ENCODE measurements at places on chromosomes 7 and 10.

- no peak for DNase-seq
Measured at GRCh38 chr7:19375976-19376375, 230.8 kb upstream of the FERD3L start.

DNA sequence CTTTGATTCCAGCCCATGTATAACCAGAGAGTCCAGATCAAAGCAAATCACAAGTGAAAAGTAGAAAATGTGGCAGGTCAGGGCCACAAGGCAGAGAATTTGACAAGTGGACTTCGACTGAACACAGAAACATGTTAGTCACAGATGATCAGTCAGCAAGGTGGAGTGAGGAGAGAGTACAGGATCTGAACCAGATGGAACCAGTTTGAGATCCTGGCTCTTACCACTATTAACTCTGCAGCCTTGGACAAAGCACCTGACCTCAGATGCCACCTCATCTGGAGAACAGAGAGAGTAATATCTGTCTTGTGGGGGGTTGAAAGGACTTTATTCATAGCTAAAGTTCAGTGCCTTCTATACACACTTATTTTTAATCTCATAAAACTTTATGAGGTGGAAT, 4.4 kb downstream of the MRLN start:
- DNase-seq, result no peak

- no peak for DNase-seq
Measured at GRCh38 chr10:62794306-62794705, 10.2 kb upstream of the ADO start.

DNA sequence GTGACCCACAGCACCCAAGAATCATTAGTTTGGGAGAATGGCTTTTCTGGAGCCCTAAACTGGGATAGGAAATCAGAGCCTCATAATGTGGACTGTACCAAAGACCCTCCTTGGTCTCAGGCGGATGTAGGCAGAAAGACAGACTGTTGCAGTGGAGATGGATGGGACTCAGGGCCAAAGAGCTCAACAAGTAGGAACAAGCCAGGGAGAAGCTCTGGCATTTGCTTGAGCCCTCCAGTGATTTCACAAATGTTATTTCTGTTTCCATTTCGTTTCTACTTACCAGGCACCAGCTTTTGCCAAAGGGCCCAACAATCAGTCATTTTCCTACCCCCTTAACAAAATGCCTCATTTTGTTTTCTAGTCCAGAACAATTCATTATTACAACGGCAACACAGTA, 762.7 kb downstream of the KCNMA1 start:
- no peak for DNase-seq

- no peak for DNase-seq
Measured at GRCh38 chr10:24908793-24909423, 43.5 kb downstream of the PRTFDC1 start.

GRCh38 chr7:77406421-77406820, 9.7 kb downstream of the GSAP start:
- DNase-seq, result no peak

- no peak for DNase-seq
Measured at GRCh38 chr10:13936826-13937225, 350.1 kb downstream of the PRPF18 start.

DNA sequence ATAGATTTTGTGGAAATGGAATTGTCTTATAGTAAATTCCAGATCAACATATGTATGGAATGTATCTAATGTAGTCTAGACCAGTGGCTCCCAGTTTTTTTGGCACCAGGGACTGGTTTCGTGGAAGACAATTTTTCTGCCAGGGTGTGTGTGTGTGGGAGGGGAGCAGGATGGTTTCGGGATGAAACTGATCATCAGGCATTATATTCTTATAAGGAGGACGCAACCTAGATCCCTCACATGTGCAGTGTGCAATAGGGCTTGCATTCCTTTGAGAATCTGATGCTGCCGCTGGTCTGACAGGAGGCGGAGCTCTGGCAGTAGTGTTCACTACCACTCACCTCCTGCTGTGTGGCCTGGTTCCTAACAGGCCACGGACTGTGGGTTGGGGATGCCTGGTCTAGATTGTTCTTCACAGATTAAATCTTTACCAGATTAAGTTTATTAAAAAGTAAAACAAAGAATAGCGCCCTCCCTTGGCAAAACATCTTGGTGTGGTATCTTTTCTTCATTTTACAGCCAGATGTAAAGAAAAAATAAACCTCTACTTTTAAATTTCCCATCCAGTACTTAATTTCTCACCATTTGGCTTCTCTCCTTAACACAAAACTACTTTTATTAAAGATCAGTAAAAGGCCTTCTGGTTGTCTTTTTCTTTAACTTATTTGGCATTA, 48.4 kb downstream of the SEPTIN7 start:
- no peak for DNase-seq

DNA sequence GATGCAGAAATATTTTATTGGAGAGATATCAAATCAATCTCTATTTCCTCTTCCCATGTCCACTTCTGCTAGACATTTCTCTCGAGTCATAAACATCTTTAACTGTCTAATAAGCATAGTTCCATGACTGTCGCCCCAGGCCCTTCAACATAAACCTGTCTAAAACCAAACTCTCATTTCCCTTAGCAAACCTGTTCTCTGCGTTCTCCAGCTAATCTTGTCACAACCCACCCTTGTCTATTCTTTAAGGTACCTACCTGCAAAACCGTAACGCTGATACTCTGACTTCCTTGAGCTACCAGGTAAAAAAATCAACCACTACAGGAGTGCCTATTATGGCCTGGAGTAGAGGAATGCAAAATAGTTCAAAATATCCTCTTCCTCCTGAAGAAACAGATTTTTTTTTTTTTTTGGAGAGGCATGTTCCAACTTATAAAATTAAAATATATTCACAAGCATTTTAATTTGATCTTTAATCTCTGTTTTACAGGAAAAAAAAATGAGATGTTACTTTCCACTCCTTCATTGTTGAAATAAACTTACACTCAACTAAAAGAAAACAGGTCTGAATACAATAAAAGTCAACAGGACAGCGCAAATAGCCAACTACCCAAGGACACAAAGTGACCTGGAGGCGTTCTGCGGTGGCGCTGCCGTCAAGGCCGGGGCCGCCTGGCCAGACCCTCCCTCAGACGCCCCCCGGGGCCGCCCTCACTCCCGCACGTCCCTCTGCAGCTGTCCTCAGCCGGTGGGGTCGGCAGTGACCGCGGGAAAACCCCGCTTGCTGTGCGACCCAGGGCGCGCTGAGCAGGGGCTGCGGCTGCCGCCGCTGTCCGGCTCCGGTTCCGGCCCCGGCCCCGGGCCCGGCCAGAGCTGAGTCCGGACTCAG, 765 bp downstream of the SLC25A40 start:
- peak; percentile 6 for DNase-seq

GRCh38 chr10:102113956-102114857, 6.0 kb downstream of the LDB1 start:
- no peak for DNase-seq

DNA sequence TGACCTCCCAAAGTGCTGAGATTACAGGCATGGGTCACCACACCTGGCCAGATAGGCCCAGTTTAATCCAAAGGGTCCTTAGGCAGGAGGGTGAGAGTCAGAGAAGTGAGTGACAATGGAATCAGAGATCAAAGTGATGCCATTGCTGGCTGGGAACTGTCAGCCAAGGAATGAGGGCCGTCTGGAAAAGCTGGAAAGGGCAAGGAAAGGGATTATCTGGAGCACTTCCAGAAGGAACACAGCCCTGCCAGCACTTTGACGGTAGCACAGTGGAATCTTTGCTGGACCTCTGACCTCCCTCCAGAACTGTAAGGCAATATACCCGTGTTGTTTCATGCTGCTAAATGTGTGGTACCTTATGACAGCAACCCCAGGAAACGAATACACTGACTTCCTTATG, 11.3 kb upstream of the TAS2R40 start:
- DNase-seq, result no peak

DNA sequence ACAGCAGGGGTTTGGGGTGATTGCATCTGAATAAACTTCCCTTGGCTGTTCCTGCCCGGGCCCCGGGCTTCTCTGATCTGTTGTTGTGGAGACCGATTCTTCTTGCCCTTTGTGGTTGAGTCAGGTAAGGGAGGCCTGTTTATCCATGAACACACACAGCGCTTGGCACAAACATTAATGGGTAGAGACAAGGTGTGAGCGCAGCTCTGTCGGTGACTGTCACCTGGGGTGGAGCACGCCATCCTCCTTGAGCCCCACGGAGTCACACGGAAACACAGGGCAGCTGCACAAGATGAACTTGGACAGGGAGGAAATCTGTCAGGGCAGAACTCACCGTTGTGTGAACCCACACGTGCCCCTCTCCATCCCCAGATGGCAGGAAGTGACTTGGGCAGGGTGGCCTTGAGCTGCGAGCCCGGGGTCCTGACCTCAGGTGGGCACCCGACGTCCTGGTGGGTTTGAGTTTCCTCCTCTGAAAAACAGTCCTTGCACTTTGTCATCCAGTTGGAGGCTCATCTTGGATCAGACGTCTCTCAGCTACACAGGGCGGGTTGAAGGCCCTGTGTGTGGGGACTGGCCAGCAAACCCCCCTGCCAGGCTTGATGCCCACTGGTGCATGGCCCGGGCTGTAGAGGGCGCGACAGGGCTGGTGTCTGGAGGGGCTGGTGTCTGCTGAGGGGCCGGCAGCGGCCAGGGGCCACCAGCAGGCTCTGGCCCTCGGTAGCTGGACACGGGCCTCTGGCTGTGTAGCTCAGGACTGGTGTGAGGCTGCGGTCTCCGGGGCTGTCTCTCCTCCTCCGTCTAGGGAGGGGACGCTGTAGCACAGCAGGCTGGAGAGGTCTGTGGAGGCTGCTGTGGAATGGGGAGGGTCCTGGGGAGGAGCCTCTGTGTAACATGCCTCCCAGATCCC, 24.2 kb upstream of the SHH start:
- DNase-seq, result no peak

GRCh38 chr7:106597751-106598546, 63.0 kb downstream of the CCDC71L start:
- no peak for DNase-seq

GRCh38 chr10:92644921-92645320, 44.8 kb upstream of the HHEX start:
- DNase-seq, result no peak

DNA sequence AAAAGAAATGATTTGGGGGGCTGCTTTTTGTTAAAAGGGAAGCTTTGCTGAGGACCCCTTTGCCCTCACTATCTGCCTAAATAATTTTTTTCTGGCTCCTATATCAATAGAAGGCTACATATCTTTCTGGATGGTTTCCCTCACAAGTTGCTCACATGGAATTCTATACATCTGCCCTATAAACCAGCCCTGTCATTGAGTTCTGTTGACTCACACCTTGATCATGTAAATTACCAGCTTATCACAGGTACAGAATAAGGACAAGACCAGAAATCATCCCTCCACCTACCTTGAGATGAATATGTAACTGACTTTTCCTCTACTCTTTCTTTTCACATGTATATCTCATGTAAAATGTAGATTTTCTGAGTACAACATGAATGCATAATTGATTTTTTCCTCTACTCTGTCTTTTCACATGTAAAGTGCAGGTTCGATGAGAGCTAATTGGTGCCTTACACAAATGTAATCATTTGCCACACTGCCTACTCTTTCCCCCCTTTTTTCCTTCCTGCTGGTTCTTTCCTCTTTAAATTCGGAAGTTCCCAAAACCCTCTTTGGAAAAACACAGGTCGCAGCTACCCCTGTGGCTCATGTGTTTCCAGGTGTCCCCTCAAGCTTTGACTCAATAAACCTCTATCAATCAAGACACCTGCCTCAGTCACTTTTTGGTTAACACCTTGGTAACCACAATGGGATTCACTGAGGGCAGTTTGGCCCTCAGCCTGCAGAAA, 12.5 kb downstream of the CYP3A43 start:
- no peak for DNase-seq

DNA sequence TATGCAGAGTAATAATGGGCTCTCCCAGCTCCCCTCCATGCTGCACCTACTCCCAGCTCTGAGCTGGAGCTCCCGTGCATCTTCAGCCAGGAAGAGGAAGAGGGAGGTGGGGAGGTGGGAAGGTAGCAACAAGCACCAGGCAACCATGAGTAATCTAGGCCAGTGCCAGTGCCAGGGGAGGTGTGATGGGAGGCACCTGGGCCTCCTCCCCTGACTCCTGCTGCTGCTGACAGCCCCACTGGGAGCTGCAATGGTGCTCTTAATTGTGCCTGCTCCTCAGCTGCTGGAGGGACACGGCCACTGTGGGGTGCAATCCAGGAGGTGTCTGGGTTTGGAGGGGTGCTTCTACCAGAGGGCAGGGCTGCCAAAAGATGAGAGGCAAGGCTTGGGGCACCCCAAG, 243.0 kb downstream of the PLXNA4 start:
- DNase-seq, result no peak

GRCh38 chr7:152335900-152336571, 99.8 kb downstream of the KMT2C start:
- no peak for DNase-seq

GRCh38 chr7:153604-154003, 38.8 kb upstream of the FAM20C start:
- no peak for DNase-seq

DNA sequence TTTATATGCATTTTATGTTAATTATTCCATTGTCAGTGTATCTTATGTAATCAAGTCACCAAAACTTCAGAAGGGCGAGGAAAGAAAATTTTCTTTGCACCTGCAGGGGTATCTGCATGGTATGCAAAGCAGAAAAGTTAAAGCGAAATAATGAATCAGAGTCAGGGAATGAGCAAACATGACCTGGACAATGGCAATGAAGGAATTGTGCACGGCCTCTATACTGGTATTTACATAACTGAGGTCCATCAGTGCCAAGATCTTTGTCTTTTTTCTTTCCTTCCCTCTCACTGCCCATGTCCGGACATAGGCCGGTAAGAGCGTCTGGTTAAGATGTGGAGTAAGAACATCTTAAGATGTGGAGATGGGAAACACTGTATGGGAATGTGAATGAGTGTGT, 14.4 kb upstream of the AKR1C3 start:
- DNase-seq, result no peak

DNA sequence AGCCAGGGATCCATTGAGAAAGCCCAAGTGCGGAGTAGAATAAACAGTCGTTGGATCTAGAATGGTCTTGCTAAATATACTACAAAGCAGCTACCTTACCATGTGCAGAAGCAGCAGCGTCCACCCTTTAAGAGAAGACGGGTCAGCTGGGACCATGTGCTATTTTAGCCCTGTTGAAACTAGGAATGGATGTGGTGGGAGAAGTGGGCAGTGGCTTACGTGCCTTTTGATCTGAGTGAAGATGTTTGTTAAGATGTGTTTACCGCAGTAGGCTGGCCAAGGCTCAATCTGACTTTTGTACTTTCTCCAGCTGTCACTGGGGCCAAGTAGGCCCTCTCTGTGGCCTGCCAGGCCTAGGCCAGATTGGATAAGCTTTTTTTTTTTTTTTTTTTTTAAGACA, 9.2 kb downstream of the HABP2 start:
- DNase-seq, result no peak

GRCh38 chr7:55129541-55130394, 111.0 kb downstream of the EGFR start:
- no peak for DNase-seq

GRCh38 chr10:7519351-7519750, 108.5 kb upstream of the SFMBT2 start:
- DNase-seq, result no peak

Data from HL-60 (cell line).